ENCODE measurements at places on chromosomes 5 and 9. TPM values are rescaled to one million over a fixed set of nuclear protein-coding genes. Genes with fewer than 3 reads are reported as not detected.

The TAS2R1 gene
- not detected for total RNA-seq

The MARVELD2 gene
- 0.42 TPM for total RNA-seq

The MSMP gene
- total RNA-seq: not detected

The TMEM171 gene
- 0.25 TPM for total RNA-seq

The C9 gene
- not detected for total RNA-seq

The TEX48 gene
- total RNA-seq: not detected

The ARRDC1 gene
- 64.6 TPM for total RNA-seq

The ENTREP1 gene
- total RNA-seq: not detected

DNA sequence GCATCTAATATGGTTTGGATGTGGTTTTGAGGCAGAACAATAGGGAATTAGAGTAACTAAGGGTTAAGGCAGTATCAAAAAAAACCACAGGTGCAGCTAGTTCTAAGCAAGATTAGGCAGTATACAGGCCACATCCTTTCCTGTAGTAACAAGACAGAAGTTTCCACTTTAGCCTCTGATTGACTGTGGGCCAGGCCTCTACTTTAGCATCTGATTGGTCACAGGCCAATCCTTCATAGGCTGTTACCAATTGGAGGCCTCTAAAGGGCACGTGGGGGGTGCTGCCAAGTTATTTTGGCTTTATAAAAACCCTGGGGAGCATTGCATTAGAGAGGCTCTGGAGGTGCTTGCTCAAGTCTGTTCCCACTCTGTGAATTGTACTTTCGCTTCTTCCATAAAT lies 144.1 kb upstream of the ST8SIA4 start:
- no peak overlapping the region for H3K4me3 ChIP-seq
- peaks cover 9% of the 10 kb centered on the region for H3K4me1 ChIP-seq
- H3K36me3 ChIP-seq: no peaks in the 10 kb centered on the region
- H3K27me3 ChIP-seq: no peaks in the 10 kb centered on the region

DNA sequence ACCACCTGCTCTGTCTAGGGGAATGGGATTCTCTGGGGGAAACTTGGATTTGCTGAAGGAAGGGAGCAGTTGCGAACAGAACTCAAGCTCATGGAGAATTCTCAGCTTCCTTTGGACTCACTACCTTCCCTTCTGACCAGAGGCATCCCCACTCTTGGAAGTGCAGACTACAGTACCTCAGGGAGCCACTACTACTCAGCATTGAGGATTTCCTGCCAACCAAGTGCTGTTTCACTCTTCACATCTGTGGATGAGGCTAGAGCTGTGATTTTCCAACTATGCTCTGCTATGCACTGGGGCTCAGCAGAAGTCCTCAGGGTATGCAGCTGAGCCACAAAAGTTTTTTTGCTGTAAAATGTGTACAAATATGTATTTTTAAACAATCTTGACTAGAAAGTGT lies 43.9 kb downstream of the MACROH2A1 start:
- no peak overlapping the region for H3K27ac ChIP-seq
- no peak overlapping the region for H3K4me3 ChIP-seq
- H3K27me3 ChIP-seq: no peaks in the 10 kb centered on the region
- H3K4me1 ChIP-seq: peaks cover 10% of the 10 kb centered on the region

GRCh38 chr5:180668835-180669596 lies 19.6 kb upstream of the FLT4 start:
- H3K27ac ChIP-seq: peak overlapping the region; percentile 12
- peaks cover 13% of the 10 kb centered on the region for H3K27me3 ChIP-seq
- no peak for DNase-seq
- peaks cover 12% of the 10 kb centered on the region for H3K4me1 ChIP-seq
- no peaks in the 10 kb centered on the region for H3K36me3 ChIP-seq
- H3K4me3 ChIP-seq: no peak overlapping the region

GRCh38 chr5:153755913-153756500 lies 265.5 kb downstream of the GRIA1 start:
- no peak overlapping the region for H3K27ac ChIP-seq
- H3K4me1 ChIP-seq: no peaks in the 10 kb centered on the region
- no peak overlapping the region for H3K4me3 ChIP-seq

GRCh38 chr9:5008202-5008601 lies 23.1 kb downstream of the JAK2 start:
- H3K27ac ChIP-seq: no peak overlapping the region
- H3K4me3 ChIP-seq: no peak overlapping the region
- H3K27me3 ChIP-seq: no peaks in the 10 kb centered on the region
- H3K36me3 ChIP-seq: peaks cover 47% of the 10 kb centered on the region
- DNase-seq: no peak

DNA sequence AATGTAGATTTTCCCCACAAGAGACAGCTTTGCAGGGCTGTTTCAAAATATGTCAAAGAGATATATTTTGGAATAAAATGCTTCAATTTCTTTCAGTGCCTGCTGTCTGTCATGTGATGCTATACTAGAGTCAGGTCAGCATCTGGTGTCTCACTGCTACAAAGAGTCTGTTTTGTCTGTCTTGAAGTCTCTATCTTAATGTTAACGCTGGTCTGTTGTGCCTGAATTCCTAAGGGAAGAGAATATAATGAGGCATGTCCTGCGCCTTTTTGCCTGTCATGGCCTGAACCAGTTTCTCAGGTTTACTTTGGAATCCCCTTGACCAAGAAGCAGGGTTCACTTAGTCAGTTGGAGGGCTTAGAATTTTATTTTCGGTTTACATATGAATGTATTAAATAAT lies 176.4 kb downstream of the PDZD2 start:
- H3K27me3 ChIP-seq: peaks cover 2% of the 10 kb centered on the region
- no peaks in the 10 kb centered on the region for H3K4me1 ChIP-seq
- H3K4me3 ChIP-seq: no peak overlapping the region
- no peak for DNase-seq
- H3K27ac ChIP-seq: no peak overlapping the region

DNA sequence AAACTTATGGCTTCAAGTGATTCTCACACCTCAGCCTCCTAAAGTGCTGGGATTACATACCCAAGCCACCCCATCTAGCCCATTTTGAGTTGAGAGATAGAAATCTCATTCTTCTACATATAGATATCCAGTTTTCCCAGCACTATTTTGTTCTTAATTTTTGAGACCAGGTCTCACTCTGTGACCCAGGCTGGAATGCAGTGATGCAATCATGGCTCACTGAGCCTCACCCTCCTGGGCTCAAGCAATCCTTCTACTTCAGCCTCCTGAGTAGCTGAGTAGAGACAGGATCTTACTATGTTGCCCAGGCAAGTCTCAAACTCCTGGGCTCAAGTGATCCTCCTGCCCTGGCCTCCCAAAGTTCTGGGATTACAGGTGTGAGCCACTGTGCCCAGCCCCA lies 60.9 kb upstream of the CTNNA1 start:
- H3K36me3 ChIP-seq: no peaks in the 10 kb centered on the region
- no peak for DNase-seq
- no peak overlapping the region for H3K4me3 ChIP-seq
- no peak overlapping the region for H3K27ac ChIP-seq
- peaks cover 45% of the 10 kb centered on the region for H3K27me3 ChIP-seq

DNA sequence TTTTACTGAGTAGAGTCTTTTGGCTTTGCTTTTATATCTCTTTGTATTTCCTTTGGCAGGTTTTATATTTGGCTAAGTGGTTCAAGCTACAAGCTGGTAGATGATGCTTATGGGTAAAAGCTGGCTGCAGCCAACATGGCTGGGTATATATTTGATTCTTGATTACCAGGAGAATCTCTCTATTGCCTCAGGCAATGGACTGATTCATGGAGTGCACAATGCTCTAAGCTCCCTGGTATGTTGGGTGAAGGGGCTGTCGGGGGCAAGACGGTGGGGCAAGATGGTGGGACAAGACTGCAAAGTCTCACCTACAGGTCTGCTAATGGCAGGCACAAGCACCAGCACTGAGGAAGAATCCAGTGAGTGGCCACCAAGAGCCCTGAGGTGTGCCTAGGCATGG lies 366.6 kb downstream of the DMAC1 start:
- no peaks in the 10 kb centered on the region for H3K36me3 ChIP-seq
- no peak for DNase-seq
- H3K4me1 ChIP-seq: no peaks in the 10 kb centered on the region
- no peak overlapping the region for H3K4me3 ChIP-seq

- H3K4me3 ChIP-seq: no peak overlapping the region
- DNase-seq: no peak
Measured at GRCh38 chr5:77177576-77177975, 32.9 kb upstream of the PDE8B start.

DNA sequence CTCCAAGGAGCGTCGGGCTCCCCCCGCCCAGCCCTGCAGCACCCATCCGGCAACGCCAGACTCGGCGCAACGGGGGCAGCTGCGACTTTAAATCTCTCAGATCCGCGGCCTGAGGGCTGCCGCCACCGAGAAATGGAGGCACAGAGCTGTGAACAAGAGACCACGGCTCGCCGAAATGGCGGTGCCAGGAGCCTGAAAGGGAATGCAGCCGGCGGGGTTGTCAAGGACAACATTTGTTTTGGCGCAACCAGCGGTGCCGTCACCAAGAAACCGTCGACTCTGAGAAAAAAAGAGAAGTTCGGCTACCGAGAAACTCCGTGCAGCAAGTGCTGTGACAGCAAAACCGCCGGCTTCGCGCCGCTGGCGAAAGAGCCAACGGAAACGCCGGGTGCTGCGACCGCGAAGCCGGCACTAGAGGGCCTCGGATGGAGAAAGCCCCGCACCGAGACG lies 2.1 kb upstream of the ANXA2R start:
- peak overlapping the region; percentile 99 for H3K27ac ChIP-seq
- DNase-seq: peak; percentile 88
- peak overlapping the region; percentile 93 for H3K4me3 ChIP-seq
- no peaks in the 10 kb centered on the region for H3K27me3 ChIP-seq

- H3K36me3 ChIP-seq: no peaks in the 10 kb centered on the region
- peaks cover 7% of the 10 kb centered on the region for H3K27me3 ChIP-seq
- no peak overlapping the region for H3K4me3 ChIP-seq
- no peak for DNase-seq
- H3K27ac ChIP-seq: no peak overlapping the region
Measured at GRCh38 chr9:14935106-14935751, 25.0 kb upstream of the FREM1 start.

DNA sequence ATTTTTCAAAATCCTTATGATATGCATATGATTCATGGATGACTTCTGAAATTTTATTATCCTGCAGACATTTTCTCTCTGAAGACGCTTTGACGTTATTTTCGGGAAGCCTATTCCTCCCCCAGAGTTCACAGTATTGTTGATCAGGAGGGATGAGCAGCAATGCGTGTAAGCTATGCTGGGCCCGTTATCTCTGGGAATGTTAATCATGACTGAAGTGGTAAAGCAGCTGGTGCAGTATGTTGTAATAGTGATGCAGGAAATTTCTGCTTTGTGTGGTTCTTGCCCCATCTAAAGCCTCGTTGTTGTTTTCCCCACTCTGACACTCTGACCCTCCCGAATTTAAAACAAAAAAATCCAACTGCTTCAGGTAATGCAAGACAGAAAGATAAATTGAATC lies 1797.8 kb upstream of the WWC1 start:
- H3K36me3 ChIP-seq: no peaks in the 10 kb centered on the region
- DNase-seq: no peak
- no peaks in the 10 kb centered on the region for H3K4me1 ChIP-seq
- no peak overlapping the region for H3K4me3 ChIP-seq
- H3K27me3 ChIP-seq: no peaks in the 10 kb centered on the region
- H3K27ac ChIP-seq: no peak overlapping the region

DNA sequence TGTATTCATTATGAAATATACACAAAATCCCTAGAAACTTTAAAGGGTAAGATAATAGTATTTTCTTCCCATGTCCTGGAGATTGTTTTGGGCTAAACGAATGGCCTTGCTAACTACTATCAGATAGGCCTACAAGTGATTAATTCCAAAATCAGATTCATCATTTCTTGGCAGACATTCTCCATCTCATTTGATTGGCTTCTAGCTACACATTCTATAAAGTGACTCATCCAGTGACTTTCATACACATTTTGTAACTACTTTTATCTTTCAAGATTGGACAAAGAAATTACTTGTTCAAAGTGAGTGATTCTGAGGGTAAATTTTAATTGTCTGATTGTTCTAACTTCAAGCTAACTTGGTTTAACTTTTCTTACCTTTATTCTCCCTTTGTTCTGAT lies 93.3 kb downstream of the RAPGEF6 start:
- no peak for DNase-seq
- no peak overlapping the region for H3K4me3 ChIP-seq
- peaks cover 35% of the 10 kb centered on the region for H3K4me1 ChIP-seq

DNA sequence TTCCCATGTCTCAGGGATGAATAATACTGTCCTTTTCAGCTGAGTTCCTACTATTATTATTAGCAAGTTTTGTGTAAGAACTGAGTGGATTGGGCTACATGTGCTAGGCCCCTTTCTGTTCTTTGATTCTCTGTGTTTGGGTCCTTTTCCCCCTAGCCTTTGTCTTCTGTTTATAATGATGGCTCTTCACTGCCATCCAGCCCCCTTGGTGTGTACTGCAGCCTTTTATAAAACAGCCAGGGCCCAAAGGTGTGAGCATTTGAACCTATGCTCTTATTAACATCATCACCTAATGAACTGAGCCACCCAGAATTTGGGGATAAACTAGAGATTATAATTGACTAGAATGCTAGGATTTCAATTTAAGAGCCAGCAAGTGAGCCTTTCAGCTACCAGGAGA lies 52.6 kb downstream of the PLAC8L1 start:
- H3K4me1 ChIP-seq: peaks cover 3% of the 10 kb centered on the region
- no peak overlapping the region for H3K4me3 ChIP-seq
- no peaks in the 10 kb centered on the region for H3K36me3 ChIP-seq
- peaks cover 30% of the 10 kb centered on the region for H3K27me3 ChIP-seq
- no peak for DNase-seq

- H3K4me1 ChIP-seq: peaks cover 11% of the 10 kb centered on the region
- no peak overlapping the region for H3K27ac ChIP-seq
- DNase-seq: no peak
- peaks cover 11% of the 10 kb centered on the region for H3K36me3 ChIP-seq
- no peaks in the 10 kb centered on the region for H3K27me3 ChIP-seq
Measured at GRCh38 chr9:3495855-3496254, 29.9 kb downstream of the RFX3 start.

- H3K4me3 ChIP-seq: no peak overlapping the region
- no peaks in the 10 kb centered on the region for H3K27me3 ChIP-seq
- H3K36me3 ChIP-seq: no peaks in the 10 kb centered on the region
- DNase-seq: no peak
- H3K27ac ChIP-seq: no peak overlapping the region
Measured at GRCh38 chr9:3689555-3689954, 163.8 kb upstream of the RFX3 start.

DNA sequence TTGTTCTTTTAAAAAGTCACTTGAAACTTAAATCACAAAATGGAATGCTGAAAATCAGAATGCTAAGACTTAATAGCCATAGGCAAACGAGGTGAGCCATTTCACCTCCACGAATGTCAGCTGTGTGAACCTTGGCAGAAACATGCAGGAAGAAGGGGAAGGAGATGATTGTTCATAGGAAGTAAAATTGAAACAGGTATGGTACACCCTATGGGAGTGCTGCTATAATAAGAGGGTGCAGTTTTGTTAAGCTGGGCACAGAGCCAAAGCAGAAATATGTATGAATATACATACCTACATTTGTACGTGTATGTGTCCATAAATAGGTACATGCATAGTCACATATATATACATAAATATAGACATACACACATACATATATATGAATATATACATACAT lies 51.0 kb upstream of the SPINK5 start:
- no peaks in the 10 kb centered on the region for H3K36me3 ChIP-seq
- H3K27ac ChIP-seq: no peak overlapping the region
- no peak overlapping the region for H3K4me3 ChIP-seq
- no peaks in the 10 kb centered on the region for H3K4me1 ChIP-seq
- no peaks in the 10 kb centered on the region for H3K27me3 ChIP-seq

GRCh38 chr5:80082281-80082680 lies 47.1 kb downstream of the THBS4 start:
- no peak for DNase-seq
- no peak overlapping the region for H3K4me3 ChIP-seq
- peaks cover 8% of the 10 kb centered on the region for H3K4me1 ChIP-seq
- H3K27me3 ChIP-seq: peaks cover 2% of the 10 kb centered on the region
- no peaks in the 10 kb centered on the region for H3K36me3 ChIP-seq

- no peak overlapping the region for H3K27ac ChIP-seq
- H3K36me3 ChIP-seq: no peaks in the 10 kb centered on the region
- H3K4me1 ChIP-seq: no peaks in the 10 kb centered on the region
- DNase-seq: no peak
Measured at GRCh38 chr9:81028504-81028903, 660.8 kb downstream of the TLE1 start.
